ENCODE measurements at places on chromosomes 11 and 22.

- DNase-seq = no peak
These were observed 11.1 kb downstream of the PLAAT3 start for GRCh38 chr11:63603180-63603518.

DNA sequence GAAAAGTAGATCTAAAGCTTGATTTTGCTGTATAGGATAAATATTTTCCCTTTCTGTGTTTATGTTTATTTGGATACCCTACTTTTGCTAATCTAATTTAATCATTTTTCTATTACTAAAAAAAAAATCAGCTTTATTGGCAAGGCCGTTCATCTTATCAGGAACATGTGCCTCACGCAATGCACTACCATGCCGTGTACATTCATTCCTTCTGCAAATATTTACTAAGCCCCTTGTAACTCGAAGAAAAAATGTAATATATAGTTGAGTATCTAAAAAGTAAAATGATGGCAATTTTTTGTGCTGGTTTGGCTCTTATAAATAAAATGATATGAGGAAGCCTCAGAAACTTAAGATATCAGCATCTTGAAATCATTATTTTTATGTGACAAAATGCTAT lies 8.9 kb downstream of the UVRAG start:
- DNase-seq = no peak

DNA sequence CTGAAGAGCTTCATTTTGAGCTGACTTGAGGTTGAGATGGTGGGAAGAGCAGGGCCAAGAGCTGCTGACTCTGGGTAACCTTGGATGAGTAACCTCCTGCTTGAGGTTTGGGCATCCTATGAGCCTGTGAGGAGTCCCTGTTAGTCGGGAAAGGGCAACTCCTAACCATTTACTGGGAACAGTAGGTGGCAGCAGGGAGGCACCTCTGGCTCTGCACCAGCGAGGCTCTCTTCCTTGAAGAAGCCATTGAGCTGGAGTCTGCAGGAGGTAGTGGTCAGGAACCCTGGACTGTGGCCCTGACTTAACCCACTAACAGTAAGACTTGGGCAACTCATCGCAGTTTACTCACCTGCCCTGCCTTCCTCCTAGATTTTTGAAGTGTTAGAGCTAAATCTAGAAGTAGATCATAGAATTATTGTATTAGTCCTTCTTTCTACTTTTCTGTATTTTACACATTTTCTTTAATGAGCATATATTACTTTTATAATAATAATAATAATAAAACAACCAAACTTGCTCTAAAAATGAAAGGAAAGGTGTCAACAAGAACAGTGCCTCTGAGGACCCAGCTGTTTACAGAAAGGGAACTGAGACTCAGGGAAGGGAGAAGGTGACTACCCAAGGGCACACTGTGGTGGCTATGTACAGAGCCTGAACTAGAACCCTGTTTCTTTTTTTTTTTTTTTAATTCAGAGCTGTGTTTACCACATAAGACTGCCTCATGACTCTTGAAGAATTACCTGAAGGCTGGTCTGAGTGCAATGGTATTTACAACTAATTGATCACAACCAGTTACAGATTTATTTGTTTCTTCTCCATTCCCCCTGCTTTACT lies 47.5 kb downstream of the MEI1 start:
- peak; percentile 41 for DNase-seq

DNA sequence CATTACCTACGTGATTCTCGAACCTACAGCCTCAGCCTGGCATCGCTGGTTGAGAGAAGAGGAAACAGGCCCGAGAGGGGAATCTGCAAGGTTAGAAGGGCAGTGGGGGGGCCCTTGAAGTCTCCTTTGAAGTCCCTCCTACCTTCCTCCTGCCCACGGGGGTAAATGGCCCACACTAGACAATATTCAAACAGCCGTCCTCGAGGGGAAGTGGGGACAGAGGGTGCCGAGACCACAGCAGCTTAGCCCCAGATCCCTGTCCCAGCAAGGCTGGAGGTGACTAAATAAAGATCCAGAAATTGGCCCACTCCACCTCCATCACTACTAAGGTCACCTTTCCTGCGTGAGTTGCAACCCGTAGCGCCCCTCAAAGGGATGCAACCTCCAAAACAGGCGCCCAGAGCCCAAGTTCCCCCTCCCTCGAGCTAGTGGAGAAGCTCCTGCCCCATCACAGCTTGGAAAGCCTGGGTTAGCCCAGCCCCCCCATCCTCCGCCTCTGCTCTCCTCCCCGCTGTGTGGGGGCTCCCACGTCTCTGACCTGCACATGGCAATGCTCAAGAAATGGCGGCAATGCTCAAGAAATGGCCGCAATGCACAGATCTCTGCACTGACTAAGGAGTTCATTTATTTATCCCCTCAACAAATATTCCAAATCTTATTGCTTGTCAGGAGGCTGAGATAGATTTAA lies 788 bp upstream of the RASL10A start:
- DNase-seq = no peak

- DNase-seq = peak; percentile 88
These were observed 19.7 kb downstream of the MYO7A start for GRCh38 chr11:77147668-77148321.

DNA sequence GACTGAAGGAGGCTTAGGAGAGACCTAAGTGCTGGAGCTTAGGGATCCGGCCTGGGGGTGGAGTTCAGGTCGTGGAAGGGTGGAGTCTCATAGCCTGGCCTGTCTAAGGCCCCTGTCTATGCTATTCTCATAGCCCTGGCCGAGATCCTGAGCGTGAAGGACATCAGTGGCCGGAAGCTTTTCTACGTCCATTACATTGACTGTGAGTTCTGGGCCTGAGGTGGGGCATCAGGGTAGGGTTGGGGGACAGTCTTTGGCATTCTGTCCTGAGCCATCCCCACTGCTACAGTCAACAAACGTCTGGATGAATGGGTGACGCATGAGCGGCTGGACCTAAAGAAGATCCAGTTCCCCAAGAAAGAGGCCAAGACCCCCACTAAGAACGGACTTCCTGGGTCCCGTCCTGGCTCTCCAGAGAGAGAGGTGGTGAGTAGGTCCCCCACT lies 603 bp downstream of the KAT5 start:
- DNase-seq = no peak

GRCh38 chr11:66363805-66364535 lies 7.6 kb downstream of the SLC29A2 start:
- DNase-seq = peak; percentile 39
